ENCODE measurements at places on chromosomes 11 and 22.

DNA sequence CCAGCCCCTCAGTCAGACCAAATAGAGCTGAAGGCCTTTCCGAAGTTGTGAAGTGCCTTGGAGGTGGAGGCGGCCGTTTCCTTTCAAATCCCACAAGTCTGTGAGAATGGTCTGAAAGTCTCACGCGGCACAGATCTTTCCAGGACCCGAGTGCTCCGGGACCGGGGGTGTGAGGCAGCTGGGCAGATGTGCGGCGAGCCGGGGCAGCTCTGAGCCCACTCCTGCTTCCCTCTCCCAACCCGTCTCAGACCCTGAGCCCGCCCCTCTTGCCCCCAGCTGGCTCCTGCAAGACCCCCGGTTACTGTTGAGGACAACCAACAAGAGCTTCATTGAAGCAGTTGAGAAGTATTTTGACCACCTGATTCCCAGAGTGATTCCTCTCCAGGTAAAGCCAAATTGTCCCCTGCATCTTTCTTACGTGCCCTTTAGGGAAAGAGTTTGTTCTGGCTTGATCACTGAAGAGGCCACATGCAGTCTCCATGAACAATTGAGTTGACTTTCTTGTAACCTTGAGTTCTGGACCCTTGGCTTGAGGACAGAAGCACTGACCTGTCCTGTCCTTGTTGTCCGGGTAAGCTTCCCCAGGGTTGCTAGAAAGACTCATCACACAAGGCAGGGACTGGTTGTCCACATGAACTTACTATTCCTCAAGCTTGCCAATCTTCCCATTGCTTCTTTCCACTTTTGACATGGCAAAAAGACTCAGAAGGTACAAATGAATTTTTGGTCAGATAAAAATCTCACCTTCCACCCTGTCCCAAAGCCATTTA is 7.5 kb downstream of the GLB1L3 start:
- no peak for DNase-seq

GRCh38 chr22:48331691-48332220 is 1495.9 kb downstream of the BRD1 start:
- no peak for DNase-seq

DNA sequence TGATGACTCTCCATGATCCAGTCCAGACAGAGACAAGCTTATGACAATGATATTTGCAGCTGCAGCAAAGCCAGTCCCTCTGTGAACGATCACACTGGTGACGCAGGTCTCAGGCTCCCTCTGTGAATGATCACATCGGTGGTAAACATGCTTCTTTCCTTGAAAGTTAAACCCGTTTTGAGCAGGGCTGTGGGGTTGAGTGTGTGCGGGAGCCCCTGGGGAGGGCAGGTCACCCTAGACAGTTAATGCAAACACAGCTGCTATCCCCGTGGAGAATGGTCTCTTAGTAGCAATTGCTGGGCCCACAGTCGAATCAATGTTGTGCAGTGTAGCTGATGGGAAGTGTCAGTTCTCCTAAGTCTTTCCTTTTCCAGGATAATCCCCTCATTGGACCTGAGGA is 71.0 kb upstream of the KIRREL3 start:
- DNase-seq = no peak

GRCh38 chr11:65663639-65664200 is 1.0 kb upstream of the RELA start:
- no peak for DNase-seq

DNA sequence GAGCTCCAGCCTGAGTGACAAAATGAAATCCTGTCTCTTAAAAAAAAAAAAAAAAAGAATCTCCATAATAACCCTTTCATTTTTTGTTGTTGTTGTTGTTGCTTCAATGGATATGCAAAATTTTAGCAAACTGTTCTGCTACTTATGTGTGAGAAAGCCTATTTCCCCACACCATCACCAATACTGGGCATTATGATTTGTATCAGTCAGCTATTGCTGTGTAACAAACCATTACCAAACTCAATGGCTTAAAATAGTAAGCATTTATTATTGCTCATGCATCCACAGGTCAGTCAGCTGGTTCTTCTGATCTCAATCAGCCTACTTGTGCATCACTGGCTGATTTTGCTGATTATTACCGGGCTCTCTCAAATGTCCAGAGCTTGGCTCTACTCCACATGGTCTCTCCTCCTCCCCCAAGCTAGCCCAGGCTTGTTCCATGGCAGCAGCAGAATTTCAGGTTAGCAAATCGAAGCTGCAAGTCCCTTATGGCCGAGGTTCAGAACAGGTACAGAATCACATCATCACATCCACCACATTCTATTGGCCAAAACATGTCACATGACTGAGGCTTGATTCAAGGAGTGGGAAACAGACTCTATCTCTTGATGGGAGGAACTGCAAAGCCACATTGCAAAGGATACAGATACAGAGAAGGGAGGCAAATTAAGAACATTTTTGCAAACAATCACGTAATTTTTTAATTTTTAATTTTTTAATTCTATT is 135.1 kb downstream of the MN1 start:
- DNase-seq = no peak

GRCh38 chr11:70250876-70251658 is 19.4 kb upstream of the PPFIA1 start:
- DNase-seq = no peak

- DNase-seq = no peak
These were observed 299.4 kb downstream of the CTTN start for GRCh38 chr11:70697701-70698100.

DNA sequence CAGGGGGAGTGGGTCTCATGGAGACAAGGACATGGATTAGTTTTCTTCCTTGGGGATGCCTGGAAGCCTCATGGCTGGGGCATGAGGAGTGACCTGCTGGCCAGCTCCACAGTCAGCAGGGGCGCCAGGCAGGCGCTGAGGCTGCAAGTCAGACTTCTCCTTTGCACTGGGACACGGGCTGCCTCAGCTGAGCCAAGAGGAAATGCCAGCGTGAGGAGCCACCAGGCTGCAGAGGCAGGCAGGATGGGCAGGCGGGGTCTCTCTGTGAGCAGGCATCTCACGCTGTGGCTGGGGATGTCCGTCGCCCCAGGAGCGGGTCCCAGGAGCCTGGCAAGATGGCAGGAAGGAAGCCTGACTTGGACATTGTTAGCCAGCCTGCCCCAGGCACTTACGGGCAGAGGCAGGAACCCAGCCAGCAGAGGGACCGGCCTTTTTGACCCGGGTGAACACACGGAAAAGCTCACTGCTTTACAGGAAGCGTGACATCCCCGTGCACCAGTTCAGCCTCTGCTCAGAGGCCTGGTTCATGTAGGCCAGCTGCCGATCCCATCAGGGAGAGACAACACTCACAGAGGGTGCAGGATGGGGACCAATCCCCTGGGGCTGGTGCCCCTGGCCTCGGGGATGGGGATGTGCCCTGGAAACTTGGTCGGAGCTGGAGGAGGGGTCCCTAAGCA is 10.2 kb downstream of the GNB1L start:
- DNase-seq = no peak
